ENCODE measurements at places on chromosomes 7 and 10. TPM values are rescaled to one million over a fixed set of nuclear protein-coding genes. Genes with fewer than 3 reads are reported as not detected.

DNA sequence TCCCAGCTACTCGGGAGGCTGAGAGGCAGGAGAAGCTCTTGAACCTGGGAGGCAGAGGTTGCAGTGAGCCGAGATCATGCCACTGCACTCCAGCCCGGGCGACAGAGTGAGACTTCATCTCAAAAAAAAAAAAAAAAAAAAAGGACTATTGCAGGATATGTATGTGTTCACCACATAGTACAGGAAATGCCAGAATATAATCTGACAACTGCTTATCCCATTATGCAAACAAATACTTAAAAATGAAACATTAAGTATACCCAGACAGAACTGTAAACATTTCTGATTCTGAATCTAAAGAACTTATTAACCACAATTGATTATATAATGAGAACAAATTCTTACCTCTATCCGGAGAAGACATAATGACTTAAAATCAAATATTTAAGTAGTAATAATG is 18.7 kb downstream of the DKK1 start:
- no peak for DNase-seq

HHEX gene
- 8.1 TPM for polyA plus RNA-seq

GRCh38 chr10:5416981-5417380 is 4.6 kb downstream of the NET1 start:
- no peak for DNase-seq

- DNase-seq, result no peak
Observed at GRCh38 chr10:69844698-69845097, 43.0 kb downstream of the COL13A1 start.

GPR26 gene
- polyA plus RNA-seq, result not detected

DNA sequence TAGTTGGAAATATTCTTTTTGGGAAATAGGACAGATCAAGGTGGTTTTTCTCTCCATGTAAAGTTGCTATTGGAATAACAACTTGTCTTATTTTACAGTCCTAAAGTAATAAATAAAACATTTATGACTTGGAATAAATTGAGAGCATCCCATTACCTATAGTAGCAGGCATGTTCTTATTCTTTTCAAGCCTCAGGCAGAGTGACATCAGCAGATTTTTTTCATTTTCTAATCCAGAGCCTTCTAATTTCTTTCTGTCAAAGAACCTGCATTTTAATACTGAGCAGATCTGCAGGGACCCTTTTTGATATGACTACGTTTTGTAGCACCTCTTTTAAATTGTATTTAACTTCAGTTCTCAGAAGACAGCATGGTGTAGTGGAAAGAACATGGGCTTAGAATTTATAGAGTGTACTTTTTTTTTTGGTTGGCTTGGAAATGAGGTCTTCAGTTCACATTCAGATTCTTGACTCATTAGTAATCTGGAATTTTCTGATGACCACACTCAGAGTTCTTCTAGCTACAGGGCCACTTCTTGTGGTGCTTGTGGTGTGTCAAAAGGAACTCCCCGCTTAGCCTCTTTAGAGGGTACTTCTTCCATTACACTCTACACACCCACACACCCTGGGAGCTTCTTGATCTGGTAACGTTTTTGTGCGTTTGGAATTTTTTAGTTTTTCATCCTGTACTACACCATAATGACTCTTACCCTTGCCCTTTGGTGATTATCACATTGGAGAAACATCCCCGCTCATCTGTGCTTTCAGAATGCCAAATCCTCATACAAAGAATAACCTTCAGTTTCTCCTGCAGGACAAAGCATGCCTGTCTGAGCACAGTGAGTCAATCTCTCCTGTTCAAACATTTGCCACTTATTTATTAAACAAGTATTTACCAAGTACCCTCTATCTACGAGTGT is 34.6 kb downstream of the AGK start:
- DNase-seq, result no peak

DNA sequence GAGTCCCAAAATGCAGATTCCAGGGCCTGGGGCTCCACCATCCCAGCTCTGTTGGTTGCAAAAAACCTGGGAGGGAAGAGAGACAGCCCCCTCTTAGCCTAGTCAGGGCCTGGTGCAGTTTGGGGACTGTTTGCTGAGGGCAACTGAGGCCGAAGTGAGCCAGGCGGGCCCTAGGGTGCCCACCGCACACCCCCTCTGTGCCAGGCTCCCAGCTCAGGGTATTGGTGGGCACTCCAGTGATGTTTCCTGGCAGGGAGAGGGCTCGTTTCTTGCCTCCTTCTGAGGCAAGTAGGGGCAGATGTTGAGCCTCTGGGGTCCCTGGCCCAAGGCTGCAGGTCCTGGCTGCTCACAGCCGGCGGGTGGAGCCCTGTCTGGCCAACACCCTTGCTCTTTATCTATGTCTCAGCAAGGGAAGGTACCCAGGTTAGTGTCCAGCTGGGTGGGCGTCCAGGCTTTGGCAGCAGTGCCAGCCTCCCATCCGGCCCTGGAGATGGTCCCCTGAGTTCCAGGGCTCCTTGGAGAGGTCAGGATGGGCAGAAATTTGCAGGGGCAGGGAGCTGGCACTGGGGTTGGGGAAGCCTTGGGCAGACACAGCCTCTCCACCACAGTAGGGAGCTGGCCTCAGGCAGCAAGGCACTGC is 37.8 kb downstream of the KCTD7 start:
- no peak for DNase-seq

HOXA9 gene
- 21.8 TPM for polyA plus RNA-seq

GRCh38 chr7:20079080-20079479 is 138.1 kb downstream of the MACC1 start:
- no peak for DNase-seq

DNA sequence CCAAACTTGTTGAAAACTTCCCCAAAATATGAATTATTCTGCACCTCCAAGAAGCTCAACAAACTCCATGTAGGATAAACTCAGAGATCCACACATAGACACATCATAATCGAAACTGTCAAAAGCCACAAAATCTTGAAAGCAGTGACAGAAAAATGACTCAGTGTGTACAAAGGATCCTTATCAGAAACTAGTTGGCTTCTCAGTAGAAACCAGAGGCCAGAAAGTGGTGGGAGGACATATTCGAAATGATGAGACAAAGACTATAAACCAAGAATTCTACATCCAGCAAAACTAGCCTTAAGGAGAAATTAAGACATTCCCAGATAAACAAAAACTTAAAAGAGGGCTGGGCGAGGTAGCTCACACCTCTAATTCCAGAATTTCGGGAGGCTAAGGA is 38.5 kb downstream of the MCMBP start:
- no peak for DNase-seq

TMEM273 gene
- 6.3 TPM for polyA plus RNA-seq

BICC1 gene
- polyA plus RNA-seq, result 14.9 TPM

DNA sequence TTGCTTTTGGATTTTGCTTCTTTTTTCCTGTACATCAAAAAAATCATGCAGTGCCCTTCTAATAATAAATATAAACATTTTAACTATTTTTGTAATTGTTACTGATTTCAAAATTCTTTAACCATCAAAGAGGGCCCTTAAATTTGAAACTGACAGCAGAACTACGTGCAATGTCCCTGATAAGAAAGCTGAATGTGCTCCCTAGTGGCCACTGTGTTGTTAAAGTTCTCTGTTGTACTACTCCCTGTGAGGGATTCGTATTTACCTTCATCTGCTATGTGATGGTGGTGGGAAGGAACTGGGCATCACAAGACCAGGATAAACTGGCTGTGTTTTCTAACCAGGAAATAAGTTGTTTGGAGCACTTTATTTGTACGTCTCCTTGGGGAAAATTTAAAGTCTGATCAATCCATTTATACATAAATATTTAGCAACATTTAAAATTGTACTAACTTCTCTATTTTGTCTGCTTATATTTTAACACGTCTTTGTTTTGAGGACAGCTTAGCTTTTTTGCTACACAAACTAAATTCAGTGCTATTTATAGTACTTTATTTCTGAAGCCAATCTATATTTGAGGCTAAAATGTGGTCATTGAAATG is 322.4 kb downstream of the HGF start:
- peak; percentile 33 for DNase-seq

DNA sequence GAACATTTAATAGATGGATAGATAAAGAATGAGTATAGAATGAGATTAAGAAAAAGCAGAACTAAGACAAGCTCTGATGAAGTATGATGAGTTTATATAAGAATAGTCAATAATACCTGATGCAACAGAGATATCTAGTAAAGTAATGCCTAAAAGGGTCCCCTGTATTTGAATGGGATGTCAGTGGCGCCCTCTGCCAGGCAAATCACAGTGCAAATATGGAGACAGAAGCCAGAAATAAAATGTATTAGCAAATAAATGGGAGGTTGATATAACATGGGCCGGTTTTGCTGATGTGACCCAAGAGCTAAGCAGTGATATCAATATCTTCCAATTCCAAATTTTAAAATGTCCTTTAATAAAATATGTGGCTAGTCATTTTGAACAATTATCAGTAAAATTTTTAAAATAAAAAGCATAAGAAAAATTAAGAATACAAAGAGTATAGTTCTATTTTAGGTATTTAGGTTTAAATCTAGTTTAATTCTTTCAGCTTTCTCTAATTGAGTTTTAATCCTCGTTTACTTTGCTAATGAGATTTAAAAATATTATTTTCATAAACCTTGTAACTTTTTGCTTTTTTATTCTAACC is 62.6 kb downstream of the ADK start:
- peak; percentile 33 for DNase-seq

GRCh38 chr10:90912174-90912573 is 8.7 kb downstream of the ANKRD1 start:
- DNase-seq, result no peak

GRCh38 chr7:148774471-148774870 is 75.8 kb downstream of the CUL1 start:
- no peak for DNase-seq

DNA sequence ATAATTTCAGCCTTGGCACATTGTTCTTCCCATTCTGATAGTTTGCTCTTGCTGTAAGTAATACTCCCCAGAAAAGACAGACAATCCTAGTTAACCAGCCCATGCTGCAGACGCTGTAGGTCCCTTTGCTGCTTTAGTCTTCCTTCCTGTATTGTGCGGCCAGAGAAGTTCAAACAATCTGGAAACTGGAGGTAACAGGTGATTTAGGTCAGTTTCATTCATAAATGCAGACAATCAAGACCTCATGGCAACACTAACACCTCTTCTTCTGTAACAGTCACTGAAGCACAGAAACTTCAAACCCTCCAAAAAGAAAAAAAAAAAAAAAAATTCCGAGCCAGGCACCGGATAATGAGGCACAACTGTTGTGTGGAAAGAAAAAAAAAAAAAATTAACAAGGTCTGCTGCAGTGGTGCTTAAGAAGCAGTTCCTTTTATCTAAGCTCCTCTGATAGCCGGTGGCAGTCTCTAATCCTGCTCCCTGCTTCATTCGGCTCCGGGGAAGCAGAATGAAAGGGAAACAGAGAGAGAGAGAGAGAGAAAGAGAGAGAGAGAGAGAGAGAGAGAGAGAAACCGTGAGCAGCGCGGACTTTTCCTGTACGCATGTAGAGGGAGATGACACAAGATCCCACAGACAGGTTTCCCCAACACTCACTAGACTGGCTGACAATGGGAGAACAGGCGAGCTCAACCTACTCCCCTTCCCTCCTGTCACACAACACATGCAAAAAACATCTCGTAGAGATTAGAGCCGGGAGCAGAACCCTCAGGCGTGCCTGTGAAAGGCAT is at the start of gene SEMA3A:
Gene SEMA3A (minus strand): TSS at position 306 of the 788 bp plus-strand sequence. CDS start 203 bp downstream, at position 103.
- DNase-seq, result peak; percentile 80

DNA sequence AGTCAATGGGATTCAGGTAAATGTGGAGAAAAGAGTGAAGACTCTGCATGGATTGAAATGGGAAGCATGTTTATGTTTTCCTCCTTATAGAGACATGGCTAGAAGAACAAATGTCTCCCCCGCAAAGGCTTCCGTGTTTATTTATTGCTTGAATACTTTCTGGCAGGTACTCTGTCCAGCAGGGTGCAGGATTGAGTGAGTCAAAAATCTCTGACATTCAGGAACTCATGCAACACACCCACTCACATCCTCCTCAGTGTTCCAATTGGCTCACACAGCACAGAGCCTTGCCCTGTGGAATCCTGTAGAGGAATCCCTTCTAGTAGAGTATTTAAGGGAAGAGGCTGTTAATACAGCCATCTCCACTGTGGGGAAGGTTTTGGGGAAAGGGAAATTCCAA is 290.3 kb upstream of the VWC2 start:
- no peak for DNase-seq

AZGP1 gene
- 1.2 TPM for polyA plus RNA-seq

NODAL gene
- polyA plus RNA-seq, result 0.68 TPM

- DNase-seq, result no peak
Observed at GRCh38 chr7:12314199-12314598, 89.5 kb downstream of the VWDE start.

DNA sequence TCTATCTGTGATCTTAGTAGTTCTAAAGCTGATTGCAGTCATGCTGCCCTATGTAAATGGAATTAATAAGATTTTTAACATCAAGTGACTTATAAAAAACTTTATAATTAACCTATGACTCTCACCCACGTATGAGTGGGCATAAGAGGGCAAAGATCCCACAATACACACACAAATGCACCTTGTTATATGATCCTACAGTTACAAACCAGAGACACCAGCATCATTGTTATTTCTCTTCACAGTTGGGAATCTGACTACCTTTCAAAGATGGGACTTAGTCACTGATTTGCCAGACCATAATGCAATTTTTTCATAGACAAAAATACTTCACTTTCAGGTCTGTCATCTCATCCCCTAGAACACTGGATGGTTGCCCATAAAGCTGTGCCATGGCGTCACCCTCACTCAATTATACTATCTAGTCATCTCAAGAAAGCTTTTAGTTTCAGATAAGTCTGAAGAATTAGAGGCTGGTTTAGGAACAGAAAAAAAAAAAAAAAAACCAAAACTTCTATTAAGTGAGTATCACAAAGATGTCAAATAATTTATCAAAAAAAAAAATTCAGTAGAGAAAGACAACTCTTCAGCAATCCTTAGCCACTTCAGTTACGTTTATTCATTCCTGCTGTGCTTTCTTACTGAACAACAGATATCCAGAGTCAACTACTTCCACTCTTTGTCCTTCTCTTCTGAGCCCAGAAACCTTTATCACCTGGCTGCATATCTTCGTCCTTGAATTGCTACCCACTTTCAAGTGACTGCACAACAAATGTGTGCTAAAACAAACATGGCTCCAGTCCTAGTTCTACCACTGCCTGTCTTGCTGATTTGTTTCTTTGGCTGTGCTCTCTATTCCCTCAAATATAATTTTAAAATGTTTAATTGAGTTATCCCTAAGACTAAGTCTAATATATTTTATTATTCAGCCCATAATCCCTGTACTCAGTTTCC is 175.0 kb upstream of the CHRM2 start:
- no peak for DNase-seq

GRCh38 chr7:28292834-28293526 is 112.4 kb upstream of the JAZF1 start:
- DNase-seq, result no peak

DNA sequence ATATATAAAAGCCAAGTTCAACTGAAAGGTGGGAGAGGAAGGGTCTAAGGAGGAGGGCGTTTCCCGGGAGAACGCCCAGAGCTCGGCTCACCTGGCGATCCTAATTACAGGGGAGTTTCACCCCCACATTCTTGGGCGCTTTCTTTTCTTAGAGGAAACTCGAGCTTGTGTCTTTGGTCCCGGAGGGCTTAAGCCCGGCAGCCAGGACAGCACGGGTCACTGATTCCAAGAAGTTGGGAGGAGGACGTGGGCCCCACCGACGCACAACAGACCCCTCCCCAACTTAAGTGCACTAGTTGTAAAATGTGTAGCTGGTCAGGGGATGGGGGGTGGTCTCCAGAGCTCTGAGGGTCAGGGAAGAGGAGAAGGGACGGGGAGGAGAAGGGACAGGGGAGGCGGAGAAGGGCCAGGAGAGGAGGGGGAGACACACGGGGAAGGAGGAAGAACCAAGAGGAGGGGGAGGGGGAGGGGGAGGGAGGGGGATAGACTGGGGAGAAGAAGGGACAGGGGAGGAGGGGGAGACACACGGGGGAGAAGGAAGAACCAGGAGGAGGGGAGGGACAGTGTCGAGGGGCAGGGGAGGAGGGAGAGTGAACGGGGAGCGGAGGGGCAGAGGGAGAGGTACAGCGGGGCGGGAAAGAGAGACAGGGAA is 874 bp downstream of the BAIAP2L1 start:
- no peak for DNase-seq

ITGA8 gene
- polyA plus RNA-seq, result 6.6 TPM

Measured in hindlimb muscle (tissue), 1 donor.